ENCODE measurements at places on chromosomes 12 and 14. TPM values are rescaled to one million over a fixed set of nuclear protein-coding genes. Genes with fewer than 3 reads are reported as not detected.

DNA sequence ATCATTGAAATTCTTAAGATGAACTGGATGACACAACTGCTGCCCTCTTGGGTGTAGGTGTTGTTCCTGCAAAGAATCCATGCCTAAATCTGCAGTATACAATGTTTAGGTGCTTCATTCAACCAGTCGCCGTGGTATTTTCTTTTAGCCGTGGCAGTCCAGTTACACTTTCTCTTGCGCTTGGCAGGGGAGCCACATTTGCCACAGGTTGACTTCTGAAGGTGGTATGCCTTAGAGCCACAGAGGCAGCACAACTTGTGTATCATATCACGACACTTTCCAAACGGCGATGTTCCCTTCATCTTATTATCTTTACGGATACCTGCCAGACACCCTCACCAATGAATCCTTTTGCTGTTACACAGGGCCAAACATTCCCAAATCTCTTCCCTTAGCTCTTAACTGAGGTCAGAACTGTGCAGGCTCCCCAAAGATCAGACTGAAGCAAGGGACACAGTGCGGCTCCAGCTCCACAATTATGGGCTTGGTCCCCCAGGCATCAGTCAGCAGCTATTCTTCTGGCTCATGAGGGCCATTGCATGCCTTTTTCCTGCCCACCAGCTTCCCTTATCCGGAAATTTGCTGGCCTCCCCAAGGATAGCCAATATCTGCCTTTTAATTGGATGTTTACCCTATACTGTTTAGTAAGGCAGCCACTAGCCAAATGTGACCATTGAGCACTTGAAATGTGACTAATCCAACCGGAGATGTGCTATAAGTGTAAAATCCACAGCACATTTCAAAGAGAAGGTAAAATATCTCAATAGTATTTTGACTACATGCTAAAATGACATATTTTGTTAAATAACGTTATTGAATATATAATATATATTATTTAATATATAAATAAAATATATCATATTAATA, 50.7 kb downstream of the SENP1 start:
- no peak for DNase-seq

GRCh38 chr12:23083267-23083666, 458.3 kb downstream of the ETNK1 start:
- no peak for DNase-seq

GRCh38 chr14:72154645-72155378, 222.6 kb downstream of the RGS6 start:
- DNase-seq, result no peak

Gene KRT85
- total RNA-seq, result not detected
